ENCODE measurements at places on chromosomes 4 and X.

DNA sequence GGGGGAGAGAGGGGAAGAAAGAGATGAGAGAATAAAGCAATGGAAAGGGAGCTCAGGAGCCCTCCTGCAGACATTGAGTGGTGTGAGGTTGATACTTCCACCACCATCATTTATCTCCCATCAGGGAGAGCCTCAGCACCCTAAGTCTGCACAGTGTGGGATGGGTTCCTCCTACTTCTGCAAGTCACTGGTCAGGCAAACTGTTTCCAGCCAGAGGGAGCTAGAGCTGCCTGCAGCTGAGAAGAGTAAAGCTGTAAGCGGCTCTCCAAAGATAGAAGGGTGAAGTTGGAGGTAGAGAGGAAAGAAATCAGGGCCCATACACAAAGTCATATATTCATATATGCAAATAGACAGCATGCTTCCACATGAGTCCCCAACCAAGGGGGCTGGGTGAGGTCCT is 21.9 kb upstream of the ZNF81 start:
- no peak for DNase-seq

- DNase-seq = no peak
Measured at GRCh38 chr4:169100670-169101101, 90.6 kb upstream of the CBR4 start.

GRCh38 chrX:72094894-72095293 is 36.8 kb downstream of the RTL5 start:
- peak; percentile 25 for DNase-seq

GRCh38 chrX:129139837-129140598 is 383.3 kb downstream of the SMARCA1 start:
- peak; percentile 74 for DNase-seq

DNA sequence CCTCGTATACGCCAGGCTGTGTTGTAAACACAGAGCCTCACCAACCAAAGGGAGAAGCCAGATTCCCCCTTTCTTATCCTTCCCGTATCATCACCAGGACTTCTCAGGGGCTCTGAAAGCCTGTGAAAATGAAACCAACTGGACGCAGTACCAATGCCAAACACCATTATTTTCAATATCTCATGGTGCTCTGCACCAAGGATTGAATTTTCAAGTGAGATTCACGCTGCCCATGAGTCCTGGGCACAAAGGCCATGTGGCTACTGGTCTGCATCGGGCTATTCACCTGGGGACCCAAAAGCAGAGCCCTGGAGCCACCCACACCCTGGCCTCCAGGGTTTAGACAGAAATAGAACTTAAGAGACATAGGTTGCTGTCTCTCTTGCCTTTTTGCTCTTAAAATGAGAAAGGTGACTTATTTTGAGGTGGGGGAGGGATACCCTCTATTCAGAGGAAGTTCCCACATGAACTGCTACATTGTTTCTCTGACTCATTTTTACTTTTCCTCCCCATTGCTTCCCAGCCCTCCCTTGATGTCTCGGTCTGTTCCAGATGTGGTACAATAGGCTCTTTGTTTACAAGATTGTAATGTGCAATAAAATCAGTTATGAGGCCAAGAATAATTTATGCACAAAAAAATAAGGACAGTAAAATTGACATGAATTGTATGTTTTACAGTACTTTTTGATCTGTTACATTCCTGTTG is 55.4 kb downstream of the MAML3 start:
- no peak for DNase-seq

- no peak for DNase-seq
Measured at GRCh38 chrX:13043938-13044337, 482 bp downstream of the FAM9C start.

- no peak for DNase-seq
Measured at GRCh38 chrX:125681058-125681457, 361.4 kb downstream of the TEX13C start.

DNA sequence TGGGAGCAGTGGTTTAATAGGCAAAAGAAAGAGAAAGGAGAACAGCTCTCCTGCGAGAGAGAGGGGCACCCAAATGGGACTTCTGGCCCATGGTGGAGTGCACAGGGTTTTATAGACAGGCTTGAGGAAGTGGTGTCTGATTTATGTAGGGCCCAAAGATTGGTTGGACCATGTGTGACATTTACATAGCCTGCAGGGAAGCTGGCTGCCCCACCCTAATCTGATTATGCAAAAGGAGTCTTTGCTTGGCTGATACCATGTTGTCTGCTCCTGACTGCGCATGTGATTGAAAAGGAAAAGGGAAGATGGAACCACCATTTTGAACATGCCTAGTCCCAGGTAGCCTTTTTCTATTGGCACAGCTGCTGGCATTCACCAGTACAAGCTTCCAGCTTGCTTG is 100.0 kb upstream of the DIPK2B start:
- no peak for DNase-seq

GRCh38 chrX:23819385-23820234 is 36.6 kb downstream of the SAT1 start:
- DNase-seq = no peak

- DNase-seq = no peak
Measured at GRCh38 chr4:42953321-42953720, 60.8 kb downstream of the GRXCR1 start.

- DNase-seq = no peak
Measured at GRCh38 chr4:126916049-126916625, 716.6 kb upstream of the INTU start.

DNA sequence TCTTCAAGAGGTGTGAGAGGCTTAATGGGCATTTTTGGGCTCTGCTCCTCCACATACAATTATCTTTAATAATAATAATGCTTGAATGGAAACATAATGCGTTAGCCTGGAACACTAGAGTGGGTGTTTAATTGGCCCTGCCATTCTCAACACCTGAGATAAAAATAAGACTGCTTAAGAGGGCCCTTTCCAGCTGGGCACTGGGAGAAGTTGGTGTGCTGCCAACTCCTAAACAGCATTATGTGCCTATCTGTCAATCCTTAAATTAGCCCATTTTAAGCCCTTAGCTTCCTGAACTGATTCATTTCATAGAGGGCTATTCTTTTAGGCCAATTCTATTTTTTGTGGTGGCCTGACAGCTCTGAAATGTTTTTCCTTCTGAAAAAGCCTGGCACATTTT is 211.1 kb upstream of the ZIC3 start:
- peak; percentile 65 for DNase-seq

DNA sequence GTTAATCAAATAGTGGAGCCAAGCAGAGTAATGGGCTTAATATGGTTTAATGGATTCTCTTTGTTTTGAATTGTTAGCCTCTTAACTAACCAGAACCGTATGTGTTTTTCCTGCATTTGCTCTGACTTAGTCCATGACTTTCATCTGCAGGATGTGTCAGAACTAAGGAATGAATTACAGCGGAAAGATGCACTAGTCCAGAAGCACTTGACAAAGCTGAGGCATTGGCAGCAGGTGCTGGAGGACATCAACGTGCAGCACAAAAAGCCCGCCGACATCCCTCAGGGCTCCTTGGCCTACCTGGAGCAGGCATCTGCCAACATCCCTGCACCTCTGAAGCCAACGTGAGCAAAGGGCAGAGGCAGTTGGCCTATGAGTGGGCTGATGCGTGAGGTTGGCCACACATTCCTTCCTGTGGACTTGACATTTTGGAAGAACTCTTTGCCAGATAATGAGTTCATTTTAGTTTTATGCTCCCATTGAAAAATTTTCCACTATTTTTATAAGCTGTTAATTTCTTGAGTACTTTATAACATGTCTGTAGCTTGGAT is 9.1 kb downstream of the MED28 start:
- no peak for DNase-seq

GRCh38 chr4:78766026-78766425 is 10.1 kb upstream of the BMP2K start:
- DNase-seq = no peak

DNA sequence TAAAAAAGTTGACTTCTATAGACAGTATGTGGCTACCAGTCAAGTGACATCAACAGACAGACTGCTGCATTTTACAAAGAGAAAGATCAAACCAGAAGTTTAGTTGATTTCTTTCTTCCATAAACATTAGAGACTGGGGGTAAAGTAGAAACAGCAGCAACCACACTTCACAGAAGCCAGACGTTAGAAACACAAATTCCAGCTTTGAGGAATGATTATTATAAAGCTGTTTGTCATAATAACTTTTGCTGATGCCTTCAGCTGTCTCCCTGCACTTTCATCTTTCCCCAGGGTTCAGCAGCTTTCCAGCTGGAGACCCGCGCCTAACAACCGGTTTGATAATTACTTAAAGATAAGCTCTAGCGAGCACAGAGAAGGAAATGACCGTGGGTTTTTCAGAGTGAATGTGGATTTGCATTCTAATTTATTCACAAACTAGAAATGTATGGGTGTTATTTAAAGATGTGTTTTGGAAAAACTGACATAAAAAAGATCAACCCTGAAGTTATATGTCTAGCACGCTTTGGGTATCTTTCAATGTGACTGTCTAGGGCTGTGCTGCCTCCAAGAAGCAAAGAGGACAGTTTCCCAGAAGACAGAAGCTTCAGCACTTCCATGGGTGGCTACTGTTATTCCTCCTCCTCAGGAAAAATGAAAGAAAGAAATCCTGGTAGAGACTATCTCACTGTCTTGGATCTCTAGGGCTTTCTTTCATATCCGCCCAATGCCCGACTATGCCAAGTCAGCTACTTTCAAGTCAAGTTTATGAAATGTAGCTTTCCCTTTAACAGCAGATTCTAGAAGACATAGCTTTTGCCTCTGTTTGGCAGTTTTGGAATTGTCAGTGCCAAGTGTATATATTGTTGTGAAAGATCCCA is 15.0 kb upstream of the ENAM start:
- no peak for DNase-seq

DNA sequence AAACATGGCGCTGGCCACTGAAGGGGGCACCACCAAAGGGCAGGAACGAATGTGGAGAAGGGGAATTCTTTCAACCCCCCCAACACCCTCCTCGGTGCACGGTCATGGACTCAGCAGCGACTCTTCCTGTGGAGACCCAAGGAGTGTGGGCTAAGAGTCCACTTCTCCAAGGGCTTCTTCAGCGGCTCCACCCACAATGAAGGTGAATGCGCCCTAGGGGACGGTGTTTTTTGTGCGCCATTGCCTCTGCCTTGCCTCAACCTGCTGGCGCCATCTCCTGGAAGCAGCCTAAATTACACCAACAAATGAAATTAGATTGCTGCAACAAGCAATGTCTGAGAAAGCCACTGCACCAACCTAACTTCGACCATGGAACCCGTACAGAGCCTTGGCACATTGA is 169.2 kb upstream of the MAGEB18 start:
- peak; percentile 2 for DNase-seq

DNA sequence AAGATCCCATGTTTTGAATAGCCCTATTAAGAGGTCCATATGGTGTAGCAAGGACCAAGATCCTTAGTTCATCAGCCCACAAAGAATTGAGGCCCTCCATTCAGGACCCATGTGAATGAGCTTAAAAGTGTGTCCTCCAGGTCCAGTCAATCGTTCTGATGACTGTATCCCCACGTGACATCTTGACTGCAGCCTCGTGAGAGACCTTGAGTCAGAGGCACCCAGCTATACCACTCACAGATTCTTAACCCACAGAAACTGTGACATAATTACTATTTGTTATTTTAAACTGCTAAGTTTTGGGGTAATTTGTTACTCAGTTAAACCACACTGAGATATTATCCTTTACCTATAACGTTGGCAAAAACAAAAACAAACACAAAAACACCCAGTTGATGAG is 62.4 kb downstream of the ZNF182 start:
- no peak for DNase-seq

GRCh38 chr4:82885410-82885809 is 5.5 kb downstream of the SEC31A start:
- no peak for DNase-seq

GRCh38 chr4:65999518-65999871 is 329.2 kb upstream of the EPHA5 start:
- DNase-seq = no peak

GRCh38 chr4:151035328-151035727 is 20.2 kb upstream of the LRBA start:
- peak; percentile 90 for DNase-seq

DNA sequence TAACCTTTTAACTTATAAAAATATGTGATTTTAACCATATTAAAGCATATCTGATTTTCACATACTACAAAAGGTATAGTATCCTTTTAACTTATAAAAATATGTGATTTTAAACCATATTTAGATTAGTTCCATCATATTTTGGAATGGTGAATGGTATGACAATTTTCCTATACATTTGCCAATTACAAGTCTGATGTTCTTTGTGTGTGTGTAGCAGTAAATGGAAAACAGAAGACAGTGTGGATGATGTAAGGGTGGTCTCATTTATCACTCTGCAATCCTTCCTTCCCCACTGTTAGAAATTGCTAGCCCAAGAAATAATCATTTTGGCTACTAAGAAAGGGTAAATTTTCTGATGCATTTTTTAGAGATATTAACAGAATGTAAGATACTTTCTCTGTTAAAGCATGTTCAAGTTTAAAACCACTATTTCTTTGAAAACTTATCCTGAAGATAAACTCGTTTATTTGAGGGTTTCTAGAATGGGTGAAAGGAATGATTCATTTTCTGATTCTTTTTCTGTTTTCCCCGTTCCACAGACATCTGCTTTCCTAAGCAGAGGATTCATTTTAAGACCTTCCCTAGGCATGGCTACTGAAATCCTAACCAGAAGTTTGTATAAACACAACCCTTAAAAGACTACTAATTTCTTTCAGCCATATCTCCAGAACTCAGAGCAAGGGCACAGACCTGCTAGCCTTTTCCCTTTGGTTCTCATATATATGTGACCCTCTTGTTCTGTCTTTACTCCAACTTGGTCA is 21.0 kb downstream of the NUDT6 start:
- no peak for DNase-seq

GRCh38 chr4:129213692-129214091 is 117.7 kb downstream of the C4orf33 start:
- DNase-seq = no peak

- no peak for DNase-seq
Measured at GRCh38 chr4:86890790-86891189, 1.4 kb downstream of the C4orf36 start.

- DNase-seq = no peak
Measured at GRCh38 chr4:76000279-76000678, 7.0 kb downstream of the CXCL9 start.

DNA sequence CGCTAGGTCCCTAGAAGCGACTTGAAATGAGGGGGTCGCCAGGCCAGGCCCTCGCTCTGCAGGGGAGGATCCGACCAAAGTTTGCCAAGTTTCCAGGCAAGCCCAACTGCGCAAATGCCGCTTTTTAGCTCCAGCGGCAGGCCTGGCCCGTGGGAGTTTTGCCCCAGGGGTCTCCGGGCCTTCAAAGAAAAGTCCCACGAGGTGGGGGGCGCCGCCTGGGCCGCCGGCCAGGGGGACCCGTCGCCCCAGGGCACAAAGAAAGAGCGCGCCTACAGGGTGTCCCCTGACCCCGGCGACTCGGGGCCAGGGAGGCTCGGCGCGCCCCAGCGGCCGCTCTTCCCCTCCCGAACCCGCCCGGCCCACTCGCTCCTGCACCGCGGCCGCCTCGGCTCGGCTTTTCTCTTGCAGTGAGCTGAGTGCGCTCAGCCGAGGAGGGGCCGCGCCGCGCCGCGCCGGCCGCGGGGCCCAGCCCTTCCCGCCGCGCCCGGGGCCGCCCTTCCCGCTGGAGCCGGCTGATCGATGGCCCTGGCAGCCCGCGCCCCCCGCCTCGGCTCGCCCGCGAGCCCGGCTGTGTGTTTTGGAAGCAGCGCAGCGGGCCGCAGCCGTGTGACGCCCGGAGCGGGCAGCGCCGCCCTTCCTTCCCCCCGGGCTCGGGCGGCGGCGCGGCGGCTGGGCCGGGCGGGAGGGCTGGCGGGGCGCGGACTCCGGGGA is 754 bp upstream of the KLF3 start:
- DNase-seq = no peak

Data from NCI-H1092 (cell line).